Hematopoietic multipotent progenitor cell treated with erythropoietin and hydrocortisone succinate and interleukin-3 and kit ligand, for 8 days (in vitro differentiated cells): ENCODE measurements at places on chromosomes 5 and 9.

DNA sequence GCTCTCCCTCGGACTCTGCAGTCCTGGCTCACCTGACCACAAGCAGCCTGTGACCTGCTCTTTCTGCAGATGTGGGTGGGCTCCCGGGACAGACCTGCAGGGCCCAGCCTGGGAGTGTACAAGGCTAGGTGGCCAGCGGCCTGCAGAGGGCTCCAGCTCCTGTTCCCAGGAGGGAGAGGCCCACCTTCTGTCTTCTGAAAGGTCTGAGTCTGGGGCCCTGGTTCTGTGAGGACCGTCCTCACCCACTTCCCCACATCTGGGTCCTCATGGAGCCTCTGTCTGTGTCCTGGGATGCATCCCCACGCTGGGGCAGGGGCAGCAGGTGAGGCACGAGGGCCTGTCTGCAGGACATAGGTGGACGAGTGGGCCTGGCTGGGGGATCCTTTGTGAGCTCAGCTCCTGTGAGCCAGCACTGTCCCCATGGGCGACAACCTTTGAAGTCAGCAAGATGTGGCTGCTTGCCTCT, 43.7 kb downstream of the PHF2 start:
- DNase-seq = no peak

DNA sequence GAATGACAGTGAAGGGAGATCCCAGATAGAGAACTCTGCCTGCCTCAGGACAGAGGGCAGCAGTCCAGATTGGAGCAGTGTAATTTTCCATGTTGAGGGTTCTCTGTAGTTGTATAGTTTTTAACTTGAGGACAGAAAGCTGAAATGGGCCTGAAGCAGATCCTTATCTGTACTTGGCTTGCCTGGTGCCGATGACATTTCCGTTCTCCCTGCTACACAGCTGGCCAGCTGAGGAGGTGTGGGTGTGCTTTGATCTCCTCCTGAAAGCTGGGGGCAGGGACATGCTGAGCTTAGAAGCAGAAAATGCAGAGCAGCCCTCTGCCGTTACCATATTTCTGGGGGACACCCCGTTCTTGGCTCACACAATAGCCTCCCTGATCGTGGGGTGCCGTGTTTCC, 10.5 kb downstream of the GLRX start:
- DNase-seq = peak; percentile 49

GRCh38 chr9:82421498-82421897, 432.9 kb downstream of the SPATA31D1 start:
- no peak for DNase-seq

DNA sequence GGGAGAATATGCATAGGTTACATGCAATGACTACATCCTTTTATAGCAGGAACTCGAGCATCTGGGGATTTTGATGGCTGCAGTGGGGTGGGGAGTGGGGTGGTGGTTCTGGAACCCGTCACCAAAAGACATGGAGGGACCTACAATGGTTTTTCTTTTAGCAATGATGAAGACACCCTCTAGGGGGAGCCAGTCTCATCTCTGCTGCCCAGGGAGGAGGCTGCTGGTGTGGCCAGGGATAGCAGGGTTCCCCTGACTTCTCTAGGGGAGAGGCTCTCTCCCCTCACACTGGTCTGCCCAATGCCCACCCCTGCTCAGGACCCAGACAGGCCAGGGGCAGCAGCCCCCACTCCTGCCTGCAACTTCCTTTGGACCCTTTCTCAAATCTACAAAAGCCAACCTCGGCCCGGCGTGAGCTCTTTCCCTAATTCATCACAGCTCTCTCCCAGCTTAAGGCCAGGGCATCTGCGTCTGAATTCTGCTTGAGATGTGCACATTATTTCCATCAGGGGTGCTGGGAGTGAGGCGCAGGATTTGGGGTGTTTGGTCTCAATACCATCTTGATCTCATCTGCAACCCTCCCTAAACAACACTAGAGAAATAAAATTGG, 73.6 kb upstream of the RETREG1 start:
- peak; percentile 45 for DNase-seq

DNA sequence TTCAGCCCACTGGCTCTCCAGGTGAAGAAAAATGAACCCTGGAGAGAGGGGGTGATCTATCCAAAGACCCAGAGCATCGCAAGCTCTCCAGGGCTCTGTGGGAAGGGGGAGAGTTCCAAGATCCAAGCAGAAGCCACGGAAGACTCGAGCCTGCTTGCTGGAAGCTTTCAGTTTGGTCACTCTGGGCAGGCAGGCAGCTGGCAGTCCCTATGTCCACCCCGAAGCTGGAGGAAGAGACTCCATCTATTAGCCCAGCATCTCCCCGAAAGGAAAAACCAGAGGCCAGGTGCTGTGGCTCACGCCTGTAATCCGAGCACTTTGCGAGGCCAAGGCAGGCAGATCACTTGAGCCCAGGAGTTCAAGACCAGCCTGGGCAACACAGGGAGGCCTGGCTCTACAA, 10.7 kb upstream of the SPARC start:
- DNase-seq = no peak

DNA sequence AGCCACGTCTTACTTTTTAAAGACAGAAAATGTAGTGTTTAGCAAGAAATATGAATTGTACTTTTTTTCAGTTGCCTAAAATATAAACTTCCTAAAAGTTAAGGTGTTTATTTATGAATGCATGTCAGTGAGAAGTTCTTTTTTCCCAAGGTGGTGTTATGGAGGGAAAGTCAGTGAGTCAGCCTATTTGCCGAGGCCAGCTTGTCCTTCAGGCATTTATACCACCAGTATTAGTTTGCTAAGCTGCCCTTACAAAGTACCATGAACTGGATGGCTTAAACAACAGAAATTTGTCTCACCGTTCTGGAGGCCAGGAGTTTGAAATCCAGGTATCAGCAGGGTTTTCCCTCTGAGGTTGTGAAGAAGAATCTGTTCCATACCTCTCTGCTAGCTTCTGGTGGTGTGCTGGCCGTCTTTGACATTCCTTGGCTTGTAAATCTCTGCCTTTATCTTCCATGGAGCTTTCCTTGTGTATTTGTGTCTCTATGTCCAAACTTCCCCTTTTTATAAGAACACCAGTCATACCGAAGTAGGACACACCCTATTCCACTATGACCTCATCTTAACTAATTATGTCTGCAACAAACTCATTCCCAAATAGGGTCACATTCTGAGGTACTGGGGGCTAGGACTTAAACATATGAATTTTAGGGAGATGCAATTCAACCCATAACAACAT, 38.4 kb downstream of the PRKACG start:
- DNase-seq = peak; percentile 62
